ENCODE measurements at places on chromosomes 7 and 10. TPM values are rescaled to one million over a fixed set of nuclear protein-coding genes. Genes with fewer than 3 reads are reported as not detected.
A peak's percentile ranks its signal among the peaks of the same experiment; 100 is the strongest.

ZNF680 gene
- total RNA-seq, result 5.9 TPM

MLXIPL gene
- total RNA-seq, result not detected

HOXA9 gene
- 2.0 TPM for total RNA-seq

DNA sequence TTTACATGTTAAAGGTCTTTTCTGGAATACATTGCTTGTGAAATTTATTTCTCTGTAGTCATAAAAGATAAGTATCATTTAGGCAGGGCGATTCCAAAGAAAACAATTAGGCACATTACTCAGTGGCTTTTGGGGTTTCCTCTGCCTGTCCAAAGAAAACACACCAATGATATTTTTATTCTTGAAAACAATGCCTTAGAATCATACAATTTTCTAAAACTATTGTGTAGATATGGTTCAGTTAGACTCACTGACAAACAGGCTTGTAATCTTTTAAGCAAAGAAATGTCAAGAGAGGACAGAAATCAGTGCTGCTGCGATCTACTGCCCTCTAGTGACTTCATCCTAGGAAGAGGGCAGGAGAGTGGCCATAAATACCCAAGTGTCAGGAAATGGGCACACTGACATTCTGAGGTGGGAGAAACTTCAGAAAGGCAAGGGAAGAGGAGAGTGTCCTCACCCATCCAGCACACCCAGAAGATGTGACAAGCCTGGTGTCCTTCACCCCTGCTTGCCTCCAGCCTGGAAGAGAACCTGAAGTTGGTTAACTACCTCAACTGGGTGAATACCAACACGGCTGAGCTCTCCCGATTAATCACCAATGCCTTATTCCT is 120.5 kb downstream of the GALNT11 start:
- peak; percentile 73 for DNase-seq

DNA sequence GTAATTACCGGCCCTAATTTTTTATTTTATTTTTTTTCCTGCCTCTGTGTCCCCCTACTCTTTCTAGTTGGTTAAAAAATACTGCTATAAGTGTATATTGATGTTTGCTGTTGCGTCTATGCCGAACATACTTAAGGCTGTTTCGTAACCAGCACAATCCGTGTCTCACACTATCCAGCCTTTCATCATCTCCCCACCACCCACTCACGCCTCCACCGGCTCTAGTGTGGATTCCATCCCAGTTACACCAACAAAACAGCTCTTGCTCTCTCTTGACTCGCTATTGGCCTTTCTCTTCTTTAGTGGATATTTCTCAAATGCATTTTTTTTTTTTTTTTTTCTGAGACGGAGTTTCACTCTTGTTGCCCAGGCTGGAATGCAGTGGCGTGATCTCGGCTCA is 70.1 kb upstream of the CAMK1D start:
- no peak for DNase-seq

- DNase-seq, result peak; percentile 59
These were observed 82.7 kb downstream of the NOC3L start for GRCh38 chr10:94279835-94280709.

GRCh38 chr7:42694894-42695507 is 216.9 kb downstream of the C7orf25 start:
- DNase-seq, result no peak

DNA sequence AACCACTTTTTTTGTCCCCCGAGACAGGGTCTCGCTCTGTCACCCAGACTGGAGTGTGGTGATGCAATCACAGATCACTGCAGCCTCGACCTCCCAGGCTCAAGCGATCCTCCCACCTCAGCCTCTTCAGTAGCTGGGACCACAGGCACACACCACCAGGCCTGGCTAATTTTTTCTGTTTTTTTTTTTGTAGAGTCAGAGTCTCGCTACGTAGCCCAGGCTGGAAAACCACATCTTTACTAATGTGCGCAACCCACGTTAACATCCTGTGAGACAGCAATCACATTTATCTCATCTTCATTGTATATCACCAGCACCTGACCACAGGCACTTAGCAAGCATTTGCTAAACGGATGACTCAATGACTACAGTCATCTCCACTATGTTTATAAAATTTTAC is 77.8 kb upstream of the ATP6V0A4 start:
- DNase-seq, result no peak

GRCh38 chr7:130290745-130291144 is 2.2 kb upstream of the CPA4 start:
- peak; percentile 26 for DNase-seq

GRCh38 chr7:30596721-30597120 is 2.0 kb downstream of the GARS1 start:
- peak; percentile 43 for DNase-seq

DNA sequence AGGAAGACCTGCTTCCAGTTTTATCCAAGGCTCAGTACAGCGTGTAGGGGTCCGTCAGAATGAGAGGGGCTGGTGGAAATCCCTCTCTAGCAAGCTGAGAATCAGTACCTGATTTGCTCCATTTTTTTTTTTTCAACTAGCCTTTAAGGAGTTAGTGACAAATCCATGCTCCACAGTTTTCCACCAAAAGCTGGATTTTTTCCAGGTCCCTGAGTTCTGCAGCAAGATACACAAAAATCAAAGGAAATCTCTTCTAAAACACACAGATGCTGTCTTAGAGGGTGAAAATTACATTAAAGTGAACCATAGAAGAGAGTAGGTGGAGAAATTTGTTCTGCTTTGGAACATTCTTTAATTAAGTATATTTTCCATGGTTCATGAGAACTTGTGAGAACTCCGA is 30.4 kb downstream of the MDFIC start:
- DNase-seq, result no peak

- DNase-seq, result no peak
These were observed 17.8 kb upstream of the REEP3 start for GRCh38 chr10:63503395-63503794.

DNA sequence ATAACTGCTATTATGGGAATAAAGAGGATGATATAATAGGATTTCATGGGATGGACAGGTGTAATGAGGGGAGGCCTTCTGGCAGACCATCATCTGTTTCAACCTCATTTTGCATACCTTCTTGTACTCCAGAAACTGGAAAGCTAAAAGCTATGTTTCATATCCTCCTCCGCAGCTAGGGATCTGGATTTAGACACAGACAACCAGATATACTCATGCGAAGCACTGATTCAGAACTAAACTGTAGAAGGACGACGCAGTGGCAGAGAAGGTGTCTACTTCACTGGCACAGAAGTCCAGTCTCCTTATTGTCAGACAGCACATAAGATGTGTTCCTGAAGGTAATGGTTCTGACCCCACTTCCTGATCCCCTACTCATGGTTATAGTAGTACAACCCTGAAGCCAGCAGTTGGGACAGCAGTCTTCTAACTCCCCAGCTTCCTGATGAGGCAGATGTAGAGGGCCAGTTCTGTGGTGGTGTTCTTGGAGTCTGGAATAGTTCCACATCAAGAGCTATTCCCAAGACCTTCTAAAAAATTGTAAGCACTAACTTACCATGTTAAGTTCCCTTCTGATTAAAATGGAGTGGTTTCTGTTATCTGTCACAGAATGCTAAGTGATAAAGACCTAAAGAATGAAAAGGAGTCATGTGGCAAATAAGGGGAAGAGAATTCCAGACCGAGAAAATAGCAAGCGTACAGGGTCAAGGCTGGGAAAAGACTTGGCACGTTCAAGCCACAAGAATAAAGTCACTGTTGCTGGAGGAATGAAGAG is 550.3 kb downstream of the GRM8 start:
- no peak for DNase-seq

GRCh38 chr7:77235276-77235675 is 35.7 kb upstream of the FGL2 start:
- DNase-seq, result no peak

Measured in lung microvascular endothelial cell (primary cell).